SJSA1 (cell line): ENCODE measurements at places on chromosomes 13 and 19.

DNA sequence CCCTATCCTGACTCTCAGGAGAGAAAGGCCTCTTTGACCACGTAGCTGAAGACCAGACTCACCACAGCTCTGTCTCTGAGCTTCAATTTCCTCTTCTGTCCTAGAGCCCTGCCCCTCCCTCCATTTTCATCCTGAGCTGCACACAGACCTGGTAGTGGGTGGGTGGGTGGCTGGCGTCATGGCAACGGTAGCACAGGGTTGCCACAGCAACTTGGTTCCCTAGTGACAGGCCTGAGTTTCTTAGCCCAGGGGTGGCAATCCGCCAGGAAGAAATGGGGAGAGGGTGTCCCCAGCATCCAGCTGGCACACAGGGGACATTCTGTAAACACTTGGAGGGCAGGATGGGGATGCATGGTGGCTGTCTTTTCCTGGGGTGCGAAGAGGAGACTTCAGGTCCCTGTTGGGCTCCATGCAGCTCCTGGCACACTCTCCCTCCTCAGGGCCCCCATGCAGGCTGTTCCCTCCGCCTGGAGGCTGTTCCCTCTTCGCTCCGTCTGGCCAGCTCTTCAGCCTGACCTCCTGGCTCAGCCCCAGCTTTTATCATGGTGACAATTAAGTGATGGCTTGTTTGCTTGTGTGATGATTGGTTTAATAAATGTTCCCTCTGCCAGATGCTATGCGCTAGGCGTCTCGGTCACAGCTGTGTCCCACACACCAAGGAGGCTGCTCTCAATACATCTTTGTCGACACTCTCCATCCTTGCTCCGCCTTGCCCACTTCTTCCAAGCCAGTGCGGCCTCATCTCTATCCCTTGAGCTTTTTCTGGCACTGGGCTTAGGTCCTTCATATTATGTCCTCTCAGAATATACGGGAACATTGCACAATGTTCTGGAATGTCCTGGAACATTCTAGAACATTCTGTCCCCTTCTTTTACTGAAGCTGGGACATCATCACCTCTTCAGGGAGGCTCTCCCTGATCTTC lies 7.4 kb upstream of the KLHL26 start:
- DNase-seq: no peak

GRCh38 chr19:35963514-35963913 lies 27.3 kb downstream of the LRFN3 start:
- DNase-seq: no peak

- DNase-seq: no peak
These were observed 302.1 kb downstream of the PCDH17 start for GRCh38 chr13:57933606-57934005.

DNA sequence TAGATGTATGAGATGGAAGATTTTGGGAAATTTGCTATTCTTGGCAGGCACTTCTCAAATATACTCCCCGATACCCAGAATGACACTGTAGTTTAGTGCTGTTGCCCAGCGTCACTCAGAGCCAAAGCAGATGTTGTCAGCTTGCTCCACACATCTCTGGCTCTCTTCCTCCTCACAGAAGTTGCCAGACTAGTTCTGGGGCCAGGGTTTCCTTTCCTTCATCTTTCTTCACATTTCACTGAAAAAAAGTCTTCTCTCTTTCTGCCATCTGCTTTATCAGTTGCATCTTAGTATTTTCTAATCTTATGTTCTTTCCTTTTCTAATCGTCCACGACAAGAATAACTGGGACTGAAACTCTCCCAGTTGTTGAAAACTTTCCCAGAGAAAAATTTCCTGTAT lies 251.4 kb downstream of the RGCC start:
- DNase-seq: no peak

DNA sequence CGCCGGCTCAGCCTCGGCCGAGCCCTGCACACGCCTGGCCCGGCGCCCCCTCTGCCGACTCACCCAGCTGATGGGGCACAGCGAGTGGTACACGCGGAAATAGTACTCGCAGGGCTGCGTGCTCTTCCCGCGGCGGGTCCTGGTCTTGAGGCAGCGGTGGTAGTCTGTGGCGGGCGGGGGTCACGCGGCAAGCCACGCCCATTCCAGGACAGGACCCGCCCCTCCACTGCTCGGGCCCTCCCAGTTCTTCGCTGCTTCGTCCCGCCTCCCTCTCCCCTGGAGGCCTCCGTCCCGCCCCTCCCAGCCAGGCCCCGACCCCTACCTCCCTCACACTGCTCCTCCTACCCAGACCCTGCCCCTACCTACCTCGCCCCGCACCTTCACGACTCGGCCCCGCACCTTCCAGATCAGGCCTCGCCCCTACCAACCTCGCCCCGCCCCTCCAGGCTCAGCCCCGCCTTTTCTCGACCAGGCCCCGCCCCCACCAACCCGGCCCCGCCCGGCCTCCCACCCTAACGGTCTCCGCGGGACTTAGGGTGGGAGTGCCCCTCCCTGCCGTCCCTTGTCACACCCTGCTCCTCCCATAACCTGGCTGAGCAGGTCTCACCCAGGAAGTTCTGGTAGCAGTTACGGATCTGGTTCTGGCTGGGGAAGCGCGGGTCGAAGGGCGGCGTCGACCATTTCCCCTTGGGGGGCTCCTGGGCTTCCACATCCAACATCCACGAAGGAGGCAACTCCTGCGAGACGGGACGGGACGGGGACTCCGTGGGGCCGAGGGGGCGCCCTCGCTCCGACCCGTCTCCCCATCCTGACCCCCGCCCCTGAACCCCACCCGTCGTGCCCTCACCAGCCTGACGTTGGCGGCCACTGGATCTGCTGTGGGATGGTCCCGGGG lies 469 bp downstream of the COX6B2 start:
- DNase-seq: no peak

DNA sequence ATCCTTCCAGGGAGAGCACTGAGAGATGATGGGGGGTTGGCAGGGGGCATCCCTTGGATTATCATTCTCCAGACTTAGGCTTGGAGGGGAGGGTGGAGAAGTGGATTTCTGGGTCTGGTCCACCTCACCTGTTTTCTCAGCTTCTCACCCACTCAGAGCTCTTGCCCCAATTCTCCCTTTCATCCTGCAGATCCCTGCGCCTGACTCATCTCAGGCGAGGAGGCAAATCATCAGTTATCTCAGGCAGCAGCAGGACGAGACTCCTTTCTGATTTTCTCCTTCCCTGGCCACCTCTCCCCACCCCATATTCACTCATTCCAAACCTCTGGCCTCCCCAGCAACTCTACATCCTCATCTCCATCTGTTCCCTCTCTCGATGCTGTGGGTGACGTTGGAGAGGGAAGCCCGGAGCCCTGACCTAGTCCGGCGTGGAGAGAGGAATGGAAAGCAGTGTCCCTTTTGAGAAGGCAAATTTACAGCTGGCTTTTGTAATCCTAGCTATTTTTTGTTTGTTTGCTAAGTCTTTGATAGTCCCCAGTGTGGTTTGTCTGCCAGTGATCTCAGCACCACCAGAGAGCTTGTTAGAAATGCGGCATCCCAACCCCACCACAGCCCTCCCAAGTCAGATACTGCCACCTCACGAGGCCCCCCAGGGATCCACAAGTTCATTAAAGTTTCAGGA lies 24.0 kb upstream of the TPT1 start:
- peak; percentile 50 for DNase-seq

DNA sequence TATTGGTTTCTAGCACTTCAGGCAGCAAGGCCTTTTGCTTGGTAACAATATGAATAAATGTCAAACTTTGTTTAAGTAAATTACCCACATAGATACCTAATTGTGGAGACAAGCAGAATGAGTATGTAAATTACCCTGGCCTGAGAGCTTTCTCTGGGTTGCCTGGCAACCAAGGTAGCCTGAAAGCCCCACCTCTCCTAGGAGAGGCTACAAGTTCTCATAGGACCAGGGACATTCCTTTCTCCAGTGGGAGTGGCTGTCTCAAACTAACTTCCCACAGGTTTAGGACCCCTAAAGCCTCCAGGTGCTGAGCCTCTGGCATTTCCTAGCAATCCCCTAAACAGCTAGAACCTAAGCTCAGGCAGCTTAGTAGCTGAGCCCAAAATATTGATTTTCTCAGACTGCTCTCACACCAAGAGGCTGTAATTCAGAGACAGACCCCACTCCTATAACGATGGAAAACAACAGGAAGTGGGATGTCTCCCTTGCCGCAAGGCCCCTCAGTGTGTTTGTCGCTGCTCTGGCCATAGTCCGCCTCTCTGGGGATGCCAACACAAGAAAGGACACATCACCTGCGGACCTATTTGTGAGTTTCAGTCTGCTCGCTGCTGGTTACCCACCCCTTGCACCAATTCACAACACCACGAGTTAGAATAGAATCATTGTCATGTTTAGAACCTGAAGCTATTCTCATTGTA lies 207.3 kb downstream of the DLEU7 start:
- no peak for DNase-seq

GRCh38 chr13:95652821-95653220 lies 8.3 kb upstream of the DZIP1 start:
- DNase-seq: no peak

DNA sequence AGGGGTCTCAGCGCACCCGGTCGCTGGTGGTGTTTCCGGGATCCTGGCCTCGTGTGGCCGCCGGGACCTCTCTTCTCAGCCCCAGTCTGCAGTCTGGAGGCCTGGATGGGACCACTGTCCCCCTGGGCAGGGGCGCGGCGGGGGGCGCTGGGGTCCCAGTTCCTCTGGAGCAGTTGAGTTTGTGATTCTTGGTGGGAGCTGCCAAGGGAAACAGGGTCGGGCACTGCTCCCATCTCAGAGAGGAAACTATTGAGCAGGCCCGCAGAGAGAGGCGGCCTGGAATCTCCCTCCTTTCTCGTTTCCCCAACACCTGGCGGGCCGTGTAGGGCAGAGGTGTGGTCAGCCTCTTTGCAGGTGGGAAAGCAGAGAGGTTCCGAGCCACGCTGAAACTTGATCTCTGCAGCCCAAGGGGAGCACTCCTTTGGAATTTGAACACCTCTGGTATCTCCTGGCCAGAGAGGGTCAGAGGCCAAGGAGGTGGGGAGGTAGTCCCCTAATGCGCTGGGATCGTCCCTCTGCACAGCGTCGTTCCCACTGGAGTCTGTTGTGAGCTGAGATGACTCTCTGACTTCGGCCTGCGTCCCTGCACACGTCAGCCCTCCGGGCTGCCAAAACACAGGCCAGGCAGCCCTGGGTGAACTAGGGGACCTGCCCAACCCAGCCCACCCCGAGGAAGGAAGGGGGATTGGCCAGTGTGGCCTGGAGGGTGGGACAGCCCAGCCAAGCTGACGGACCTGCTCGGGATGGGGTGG lies 741 bp downstream of the PLEKHF1 start:
- DNase-seq: no peak

DNA sequence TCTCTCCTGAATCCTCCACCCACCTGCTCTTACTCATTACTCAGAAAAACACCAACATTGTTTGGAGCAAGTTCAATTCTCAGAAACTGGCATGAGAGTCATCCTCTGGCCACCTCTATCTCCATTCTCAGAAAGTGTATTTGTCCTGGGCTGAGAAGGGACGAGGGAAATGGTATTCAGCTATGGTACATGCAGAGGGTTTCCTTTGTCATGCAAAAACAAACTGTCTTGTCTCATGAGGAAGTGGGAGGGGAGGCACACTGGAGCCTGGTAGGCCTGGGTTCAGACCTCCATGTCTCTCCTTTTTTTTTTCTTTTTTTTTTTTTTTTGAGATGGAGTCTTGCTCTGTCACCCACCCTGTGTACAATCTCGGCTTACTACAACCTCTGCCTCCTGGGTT lies 31.9 kb upstream of the LILRA2 start:
- DNase-seq: no peak

DNA sequence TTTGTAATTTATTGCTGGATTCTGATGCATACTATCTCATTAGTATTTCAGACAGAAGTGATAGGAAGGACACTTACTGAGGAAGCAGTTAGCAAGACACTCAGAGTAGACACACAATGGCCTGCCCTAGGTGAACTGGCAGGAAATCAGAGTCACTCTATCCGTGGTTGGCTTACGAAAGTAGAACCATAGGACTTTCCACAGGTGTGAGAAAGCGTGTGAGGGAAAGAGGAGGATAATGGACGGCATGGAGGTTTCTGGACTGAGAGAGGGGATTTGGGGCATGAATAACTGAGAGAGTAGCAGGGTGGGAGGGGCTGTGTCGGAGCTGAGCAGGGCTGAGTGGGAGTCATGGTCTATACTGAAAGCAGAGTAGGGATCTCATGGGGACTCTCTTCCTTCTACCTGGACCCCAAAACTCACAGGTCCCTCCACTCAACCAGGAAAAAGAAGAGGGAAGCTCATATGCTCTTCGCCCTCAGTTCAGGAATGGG lies 18.7 kb upstream of the EID2 start:
- no peak for DNase-seq

GRCh38 chr13:97225533-97225932 lies 3.4 kb downstream of the MBNL2 start:
- no peak for DNase-seq

DNA sequence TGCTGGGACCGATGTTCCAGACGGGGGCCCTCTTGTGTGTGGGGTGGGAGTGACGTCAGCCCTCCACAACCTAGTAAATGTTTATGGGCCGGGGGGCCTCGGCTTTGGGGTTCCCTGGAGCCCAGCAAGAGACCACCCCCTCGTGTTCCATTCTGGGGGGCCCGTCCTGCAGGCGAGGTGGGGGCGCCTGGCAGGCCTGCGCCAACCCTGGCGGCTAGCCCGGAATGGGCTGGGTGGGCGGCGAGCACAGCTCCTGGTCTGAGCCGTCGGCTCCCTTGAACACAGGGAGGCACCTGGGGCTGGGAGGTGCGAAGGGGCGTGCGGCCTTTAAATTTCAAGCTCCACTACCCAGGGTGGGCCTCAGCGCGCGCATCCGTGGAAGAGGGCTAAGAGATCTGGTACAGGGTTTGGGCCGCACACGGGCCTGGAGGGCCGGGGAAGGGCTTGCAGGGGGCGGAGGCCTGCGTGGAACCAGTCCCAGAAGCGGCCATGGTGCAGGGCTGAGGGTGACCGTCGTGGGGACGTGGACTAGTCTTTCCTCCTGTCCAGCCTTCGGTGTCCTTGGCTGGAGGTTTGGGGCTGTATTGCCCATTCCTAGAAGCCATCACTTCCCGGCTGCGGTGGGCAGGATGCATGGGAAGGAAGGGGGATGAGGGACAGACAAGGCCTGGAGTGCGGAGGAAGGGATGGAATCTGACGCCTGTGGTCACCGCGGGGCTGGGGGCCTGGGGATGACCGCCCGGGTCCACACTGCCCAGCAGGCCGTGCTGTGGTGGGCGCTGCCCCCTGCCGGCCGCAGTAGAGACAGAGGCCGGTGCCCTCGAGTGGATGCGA lies 11.4 kb downstream of the NDUFA11 start:
- peak; percentile 67 for DNase-seq

GRCh38 chr13:93558637-93559036 lies 332.0 kb downstream of the GPC6 start:
- peak; percentile 44 for DNase-seq

- no peak for DNase-seq
These were observed 100.5 kb downstream of the KCNRG start for GRCh38 chr13:50115695-50116094.

DNA sequence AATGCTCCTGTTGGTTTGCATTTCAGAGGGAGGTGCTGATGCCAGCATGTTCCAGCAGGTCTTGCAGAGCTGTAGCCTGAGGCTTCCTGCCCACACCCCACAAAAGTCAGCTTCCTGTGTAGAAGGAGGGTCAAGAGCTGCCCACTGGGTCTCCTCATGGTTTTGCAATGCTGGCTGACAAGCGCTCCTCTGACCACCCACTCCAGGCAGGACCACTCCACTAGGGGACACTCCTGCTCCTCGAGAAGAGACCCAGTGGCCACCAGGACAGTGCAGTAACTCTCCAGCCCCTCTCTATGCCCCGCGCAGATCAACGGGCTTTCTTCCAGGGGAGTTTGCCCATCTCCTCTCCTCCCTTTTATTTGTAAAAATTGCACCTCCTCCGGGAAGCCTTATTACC lies 72.9 kb upstream of the UQCRFS1 start:
- DNase-seq: no peak

GRCh38 chr13:99299920-99300341 lies 7.3 kb downstream of the GPR183 start:
- DNase-seq: peak; percentile 66
